ENCODE measurements at places on chromosomes 7 and 10.

GRCh38 chr7:107638594-107638993, 22.0 kb upstream of the SLC26A4 start:
- no peak for DNase-seq

- DNase-seq, result no peak
Observed at GRCh38 chr10:97328646-97329453, 5.7 kb downstream of the FRAT2 start.

DNA sequence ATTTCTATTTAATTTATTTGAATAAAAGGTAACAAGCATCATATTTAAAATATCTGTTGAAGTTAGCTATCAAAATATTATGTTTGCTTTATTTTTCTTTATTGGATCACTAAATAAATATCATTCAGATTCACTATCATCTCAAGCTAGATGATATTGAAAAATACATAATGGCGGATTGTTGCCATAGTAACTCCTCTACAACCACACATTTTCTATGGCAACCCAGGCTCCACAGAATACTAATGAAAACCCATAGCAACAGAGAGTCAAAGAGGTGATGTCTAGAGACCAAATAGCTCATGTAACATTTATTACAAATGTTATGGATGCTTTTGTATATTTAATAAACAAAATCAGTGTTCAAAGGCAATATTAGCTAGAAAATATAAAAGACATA, 148.9 kb upstream of the CDK1 start:
- no peak for DNase-seq

DNA sequence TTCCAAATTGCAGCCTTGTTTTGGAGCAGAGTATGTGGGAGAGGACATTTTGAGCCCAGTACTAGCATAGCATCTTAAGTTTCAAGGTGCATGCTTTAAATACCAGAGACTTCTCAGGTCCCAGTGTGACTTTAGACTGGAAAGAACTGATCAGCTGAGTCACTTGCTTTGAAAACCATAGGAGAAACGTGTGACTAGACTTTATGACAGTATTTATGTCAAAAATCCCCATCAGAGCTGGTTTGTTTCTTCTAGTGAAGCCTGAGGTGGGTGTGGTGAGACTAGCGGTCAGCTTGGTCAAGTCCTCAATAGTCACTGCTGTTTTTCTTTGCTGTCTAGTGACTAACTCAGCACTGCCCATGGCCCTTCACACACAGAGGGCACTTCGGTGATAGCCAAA, 724.2 kb downstream of the GATA3 start:
- no peak for DNase-seq

DNA sequence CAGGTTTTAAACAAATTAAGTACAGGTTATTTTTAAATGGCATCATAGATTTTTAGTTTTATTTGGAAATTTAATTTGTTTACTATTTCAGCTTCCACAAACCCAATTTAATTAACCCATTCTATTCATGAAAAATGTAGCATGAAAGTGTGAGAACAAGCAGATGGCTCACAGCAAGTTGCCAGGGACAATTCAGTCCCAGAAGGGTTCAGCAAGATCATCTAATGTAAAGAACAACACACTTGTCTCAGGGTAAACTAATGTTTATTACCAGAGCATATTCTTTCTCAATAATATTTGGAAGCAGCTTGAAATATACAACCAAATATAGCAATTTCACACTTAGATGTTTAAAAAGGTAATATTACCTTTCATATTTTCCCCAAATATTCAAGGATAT, 166.9 kb upstream of the SLC13A1 start:
- DNase-seq, result no peak

DNA sequence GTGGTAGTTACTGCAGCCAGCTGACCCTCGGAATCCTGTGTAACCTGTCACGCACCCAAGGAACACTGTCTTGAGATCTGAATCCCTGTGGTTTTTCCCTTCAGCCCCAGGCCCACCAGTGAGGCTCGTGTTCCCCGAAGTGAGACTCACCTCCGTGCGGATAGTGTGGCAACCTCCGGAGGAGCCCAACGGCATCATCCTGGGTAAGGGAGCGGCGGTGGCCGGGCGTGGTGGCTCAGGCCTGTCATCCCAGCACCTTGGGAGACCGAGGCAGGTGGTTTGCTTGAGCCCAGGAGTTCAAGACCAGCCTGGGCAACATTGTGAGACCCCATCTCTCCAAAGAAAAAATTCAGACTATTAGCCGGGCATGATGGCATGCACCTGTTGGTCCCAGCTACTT, 549.9 kb upstream of the FOXK1 start:
- no peak for DNase-seq

DNA sequence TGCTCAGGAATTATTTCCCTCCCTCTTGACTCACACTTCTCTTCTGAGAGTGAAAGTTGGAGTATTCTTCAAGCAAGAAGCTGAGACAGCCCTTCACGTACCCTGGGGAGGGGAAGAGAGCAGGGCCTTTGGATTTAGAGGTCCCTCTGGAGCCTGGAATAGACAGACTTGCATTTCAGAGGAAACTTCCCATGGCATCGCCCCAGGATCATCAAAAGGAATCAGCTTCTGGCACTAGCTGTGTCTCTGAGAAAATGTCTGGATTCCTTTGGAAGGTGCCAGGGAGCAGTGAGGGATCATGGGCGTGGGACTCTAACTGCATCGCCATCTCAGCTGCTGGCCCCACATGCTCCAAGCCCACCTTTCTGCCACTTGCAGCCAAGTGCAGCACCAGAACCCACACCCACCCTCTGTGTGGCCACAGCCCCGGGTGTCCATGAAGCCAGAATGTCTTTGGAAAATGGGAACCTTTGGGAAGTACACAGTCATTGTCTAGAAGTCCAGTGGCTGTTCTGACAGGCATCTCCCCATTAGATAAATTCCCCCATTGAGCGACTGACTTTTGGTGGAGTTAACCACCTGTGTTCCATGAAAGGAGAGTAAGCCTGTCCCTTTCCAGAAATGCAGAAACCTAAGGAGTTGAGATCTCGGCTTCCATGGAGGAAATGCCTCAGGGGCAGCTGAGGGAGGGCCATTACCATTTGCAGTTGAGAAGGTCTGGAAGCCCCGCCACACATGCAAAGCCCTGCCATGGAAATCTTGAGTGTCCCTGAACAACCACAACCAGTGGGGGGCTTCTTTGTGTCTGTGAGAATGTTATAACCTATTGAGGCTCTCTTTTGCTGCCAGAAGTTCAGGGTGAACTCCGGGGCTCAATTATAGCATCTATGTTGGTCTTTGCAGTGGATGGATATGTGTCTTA, 57.8 kb upstream of the GDF10 start:
- no peak for DNase-seq

- DNase-seq, result no peak
Observed at GRCh38 chr10:15775513-15775912, 55.8 kb upstream of the ITGA8 start.

GRCh38 chr10:102121739-102122372, 1.7 kb upstream of the LDB1 start:
- no peak for DNase-seq

GRCh38 chr10:111410740-111411139, 333.9 kb downstream of the ADRA2A start:
- no peak for DNase-seq

GRCh38 chr7:47346377-47346914, 235.5 kb downstream of the TNS3 start:
- no peak for DNase-seq

GRCh38 chr7:20417260-20417659, 86.6 kb downstream of the ITGB8 start:
- DNase-seq, result no peak

- no peak for DNase-seq
Observed at GRCh38 chr7:115911465-115911864, 119.1 kb downstream of the TFEC start.

- no peak for DNase-seq
Observed at GRCh38 chr7:50660040-50660829, 95.0 kb upstream of the DDC start.

GRCh38 chr10:117553815-117554172, 11.2 kb downstream of the EMX2 start:
- DNase-seq, result no peak

DNA sequence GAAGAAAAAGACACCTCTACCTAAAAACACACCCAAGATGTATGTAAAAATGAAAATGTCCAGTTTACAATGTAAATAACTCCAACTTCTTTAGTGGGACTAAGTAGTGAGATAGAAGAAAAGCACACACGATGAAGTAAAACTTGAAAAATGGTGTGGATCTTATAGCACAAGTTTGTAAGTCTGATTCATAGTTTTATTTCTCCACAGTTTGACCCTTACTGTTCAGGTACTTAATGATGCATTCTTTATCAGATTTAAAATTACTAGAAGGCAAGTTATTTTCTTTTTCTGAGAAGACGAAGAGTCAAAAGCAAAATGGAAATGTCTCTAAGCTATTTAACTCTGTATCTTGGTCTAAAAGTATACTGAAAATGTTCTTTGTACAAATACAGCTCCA, 6.1 kb downstream of the NAMPT start:
- DNase-seq, result no peak

DNA sequence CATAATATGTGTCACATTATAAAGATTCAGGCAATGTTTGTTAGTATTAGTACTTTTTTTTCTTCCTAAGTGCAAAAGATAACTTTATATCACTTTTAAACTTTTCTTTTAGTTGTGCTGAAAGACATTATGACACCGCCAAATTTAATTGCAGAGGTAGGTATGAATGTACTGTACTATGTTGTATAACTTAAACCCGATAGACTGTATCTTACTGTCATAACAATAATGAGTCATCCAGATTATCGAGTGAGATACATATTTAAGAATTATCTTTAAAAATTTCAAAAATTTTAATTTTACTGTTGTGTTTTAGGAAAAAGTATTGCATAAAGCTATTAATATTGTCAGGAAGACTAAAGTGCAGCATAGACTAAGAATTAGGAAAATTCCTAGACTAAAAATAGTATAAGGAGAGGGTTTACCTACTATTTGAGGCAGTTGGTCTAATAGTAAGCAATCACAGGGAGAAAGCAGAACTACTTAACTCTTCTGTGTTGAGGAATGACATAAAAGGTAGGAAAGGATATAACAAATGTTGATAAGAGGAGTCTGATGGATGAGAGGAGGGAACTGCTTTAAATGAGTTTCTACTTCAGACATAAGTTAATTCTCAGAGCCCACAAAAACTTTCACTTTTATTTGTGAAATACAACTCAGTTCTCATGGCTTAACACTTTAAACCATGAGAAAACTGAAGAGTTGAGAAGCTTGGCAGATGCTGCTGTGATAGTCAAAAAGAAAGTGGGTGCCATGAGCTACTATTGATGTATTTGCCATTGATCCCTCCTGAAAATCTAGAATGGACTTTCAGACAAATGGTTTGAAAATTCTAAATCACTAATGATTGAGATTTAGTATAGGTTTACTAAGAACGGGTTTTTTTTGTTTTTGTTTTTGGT, 67.8 kb downstream of the PTEN start:
- DNase-seq, result no peak

DNA sequence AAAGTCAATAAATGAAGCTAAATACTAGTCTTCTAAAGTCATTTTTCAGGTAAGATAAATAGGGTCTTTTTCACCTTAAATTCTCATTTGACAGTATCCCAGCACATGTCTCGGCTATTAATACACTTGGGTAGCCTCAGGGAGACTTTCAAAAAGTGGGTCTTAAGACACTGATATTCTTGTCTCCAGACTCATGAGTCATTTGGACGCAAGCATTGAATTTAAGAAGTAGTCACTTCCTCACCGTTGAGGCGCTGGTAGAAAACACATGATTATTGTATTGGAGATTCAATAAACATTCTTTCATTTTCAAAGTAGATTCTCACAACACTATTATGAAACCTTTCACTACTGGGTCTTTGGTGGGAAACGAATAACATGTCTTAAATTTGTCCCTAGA, 108.9 kb upstream of the SP8 start:
- DNase-seq, result no peak

DNA sequence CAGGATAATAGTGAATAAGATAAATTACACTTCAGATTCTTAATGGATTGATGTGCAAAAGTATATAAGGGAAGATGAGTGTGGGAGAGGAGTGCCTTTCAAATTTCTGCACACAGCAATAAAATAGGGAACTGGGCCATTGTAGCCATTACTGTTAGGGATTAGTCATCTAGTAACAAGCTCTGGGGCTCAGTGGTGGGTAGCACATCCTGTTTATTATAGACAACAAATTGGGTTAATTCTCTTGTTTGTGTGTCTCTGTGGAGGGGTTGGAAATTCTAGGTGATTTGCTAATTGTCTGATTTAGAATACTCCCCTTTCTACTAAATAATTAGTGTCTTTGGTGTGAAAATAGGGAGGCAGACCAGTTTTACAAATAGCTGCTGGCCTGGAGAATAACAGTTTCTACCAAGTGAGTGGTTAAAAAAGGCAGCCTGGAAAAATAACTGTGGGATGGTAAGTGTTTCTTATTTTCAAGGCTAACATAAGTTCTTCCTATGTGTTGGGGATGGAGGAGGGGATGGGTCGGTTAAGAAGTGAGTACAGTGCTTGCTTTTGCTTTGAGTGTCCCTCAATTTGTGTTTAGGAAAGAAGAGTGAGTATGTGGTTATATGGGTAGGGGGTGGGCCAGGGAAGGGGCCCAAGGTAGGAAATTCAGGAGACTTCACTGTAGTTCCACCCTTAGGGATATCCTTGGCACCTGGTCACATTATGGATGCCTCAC, 43.3 kb upstream of the TMEM248 start:
- DNase-seq, result no peak

DNA sequence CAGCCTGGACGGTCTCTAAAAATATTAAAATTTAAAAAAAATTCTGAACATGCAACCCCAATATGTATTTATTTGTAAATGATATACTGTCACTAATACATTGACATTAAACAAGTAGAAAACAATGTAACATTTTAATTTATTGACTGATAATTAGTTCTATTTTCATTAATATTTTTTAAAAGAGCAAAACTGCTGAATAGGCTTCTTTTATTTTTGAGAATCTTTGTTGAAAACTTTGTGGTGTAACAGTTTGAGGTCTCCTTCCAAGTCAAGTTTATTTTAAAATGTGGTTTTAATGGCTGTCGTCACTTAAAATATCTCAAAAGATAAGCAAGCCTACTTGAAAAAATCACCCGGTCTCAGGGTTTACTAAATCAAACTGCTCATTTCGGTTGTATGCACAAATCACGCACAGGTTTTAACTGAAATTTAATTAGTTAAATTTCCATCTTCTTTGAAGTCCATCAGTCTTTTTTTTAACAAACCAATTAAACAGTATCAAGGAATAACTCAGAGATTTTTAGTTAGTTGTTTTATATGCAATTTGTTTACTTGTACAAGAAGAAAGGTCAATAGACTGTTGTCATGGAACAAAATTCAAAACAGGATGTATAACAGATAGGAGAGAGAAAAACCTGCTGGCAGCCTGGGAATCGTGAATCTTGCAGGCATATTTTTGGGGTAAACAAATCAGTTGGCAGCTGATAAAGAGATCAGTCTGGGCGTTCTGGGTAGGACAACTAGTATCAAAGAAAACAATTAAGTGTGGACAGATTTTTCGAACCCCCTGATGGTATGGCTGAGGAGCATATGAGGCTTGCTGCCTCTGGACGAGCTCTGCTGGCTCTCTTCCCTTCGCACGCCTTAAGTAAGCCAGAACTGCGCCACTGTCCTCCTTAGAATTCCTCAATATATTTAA, 9.7 kb upstream of the EDRF1 start:
- no peak for DNase-seq
